NT2/D1 (cell line): ENCODE measurements at places on chromosomes 1 and 21.

GRCh38 chr1:27607239-27607804 lies 3.4 kb upstream of the AHDC1 start:
- peak; percentile 76 for DNase-seq

GRCh38 chr1:2314803-2315673 lies 76.3 kb downstream of the MORN1 start:
- no peak for DNase-seq

GRCh38 chr1:93408203-93408602 lies 39.7 kb upstream of the FNBP1L start:
- no peak for DNase-seq

DNA sequence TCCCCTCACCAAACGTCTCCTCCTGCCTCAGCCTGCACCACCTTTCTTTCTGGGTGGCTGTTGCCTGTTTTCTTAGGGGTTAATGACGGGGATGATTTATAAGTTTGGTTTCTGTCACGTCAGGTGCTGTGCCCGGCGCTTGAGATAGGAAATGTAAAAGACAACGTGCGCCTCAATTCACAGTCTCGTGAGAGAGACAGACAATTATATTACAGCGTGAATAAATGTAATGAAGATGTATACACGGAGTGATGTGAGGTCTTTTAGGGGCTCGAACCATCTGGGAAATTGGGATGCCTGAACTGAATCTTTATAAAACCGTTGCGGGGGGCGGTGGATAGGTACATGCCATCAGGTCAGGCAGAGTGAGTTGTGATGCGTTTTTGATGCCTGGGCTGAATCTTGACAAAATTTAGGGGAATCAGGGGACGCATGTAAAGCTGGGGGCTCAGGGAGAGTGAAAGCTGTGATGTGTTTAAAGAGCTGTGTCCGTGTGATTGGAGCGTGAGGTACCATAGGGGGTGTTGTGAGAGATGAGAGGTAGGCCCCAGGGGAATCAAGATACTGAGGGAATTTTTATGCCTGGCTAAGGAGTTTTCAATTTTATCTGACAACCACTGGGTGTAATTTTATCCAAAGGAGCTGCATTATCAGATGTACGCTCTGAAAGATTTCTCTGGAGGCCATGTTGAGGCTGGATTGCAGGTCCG lies 831 bp downstream of the TIPRL start:
- DNase-seq: no peak

- DNase-seq: peak; percentile 35
These were observed 432 bp downstream of the AKT3 start for GRCh38 chr1:243849421-243850201.

GRCh38 chr1:9882296-9882944 lies 27.6 kb downstream of the CTNNBIP1 start:
- DNase-seq: no peak

- no peak for DNase-seq
These were observed 1.0 kb downstream of the MARCKSL1 start for GRCh38 chr1:32334864-32335534.
